ENCODE measurements at places on chromosomes 16 and 17.

DNA sequence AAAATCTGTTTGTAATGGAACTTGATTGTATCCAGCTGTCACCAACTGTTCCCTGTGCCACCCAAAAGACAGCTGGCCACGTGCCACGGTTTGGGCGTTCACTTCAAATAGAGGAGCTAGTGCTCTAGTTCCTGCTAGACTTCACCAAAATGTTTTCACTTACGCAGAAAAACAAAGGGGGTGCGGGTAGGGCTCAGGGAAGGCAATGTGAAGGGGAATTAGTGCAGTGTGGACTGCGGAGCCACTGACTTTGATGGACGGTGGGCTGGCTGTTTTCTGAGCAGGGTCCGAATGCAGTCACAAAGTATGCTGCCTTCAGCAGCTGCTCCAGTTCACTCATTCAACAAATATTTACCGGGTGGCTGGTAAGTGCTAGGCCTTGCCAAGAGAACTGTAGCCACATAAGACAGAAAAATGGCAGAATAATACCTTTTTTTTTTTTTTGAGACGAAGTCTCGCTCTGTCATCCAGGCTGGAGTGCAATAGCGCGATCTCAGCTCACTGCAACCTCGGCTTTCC lies 7.6 kb upstream of the CYTH1 start:
- DNase-seq, result no peak

DNA sequence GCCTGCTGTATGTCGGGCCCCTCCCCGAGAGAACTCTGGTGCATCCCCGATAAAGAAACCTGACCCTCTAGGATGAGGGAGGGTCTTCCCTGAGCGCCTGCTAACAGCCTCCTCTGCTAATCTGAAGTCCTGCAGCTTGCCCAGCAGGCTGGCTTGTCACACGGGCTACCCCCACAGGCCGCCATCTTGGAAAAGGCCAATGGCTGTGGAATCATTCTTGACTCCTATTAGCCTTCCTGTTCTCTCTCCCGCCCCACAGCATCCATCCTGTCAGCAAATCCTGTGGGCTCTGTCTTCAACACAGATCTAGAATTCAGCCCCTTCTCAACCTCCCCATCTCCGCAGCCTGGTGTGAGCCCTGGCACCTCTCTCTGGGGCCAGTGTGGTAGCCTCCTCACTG lies 12.0 kb downstream of the IL4R start:
- no peak for DNase-seq

GRCh38 chr16:86740906-86741799 lies 162.8 kb downstream of the FOXL1 start:
- peak; percentile 93 for DNase-seq

DNA sequence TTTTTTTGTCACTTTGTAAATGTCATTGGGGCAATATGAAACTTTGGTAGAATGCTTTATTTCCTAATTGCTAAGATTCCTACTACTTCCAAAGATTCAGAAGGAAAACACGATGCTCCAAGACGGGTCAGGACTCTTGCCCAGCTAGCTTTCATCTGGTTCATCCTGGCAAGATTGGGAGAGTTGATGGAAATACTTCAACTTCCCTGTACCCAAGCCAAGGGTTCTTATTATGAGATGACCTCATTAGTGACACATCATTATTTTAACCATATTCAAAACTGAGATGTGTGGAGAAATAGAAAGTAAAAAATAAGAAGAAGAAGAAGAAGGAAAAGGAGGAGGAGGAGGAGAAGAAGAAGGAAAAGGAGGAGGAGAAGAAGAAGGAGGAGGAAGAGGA lies 25.6 kb downstream of the SOX9 start:
- DNase-seq, result no peak

DNA sequence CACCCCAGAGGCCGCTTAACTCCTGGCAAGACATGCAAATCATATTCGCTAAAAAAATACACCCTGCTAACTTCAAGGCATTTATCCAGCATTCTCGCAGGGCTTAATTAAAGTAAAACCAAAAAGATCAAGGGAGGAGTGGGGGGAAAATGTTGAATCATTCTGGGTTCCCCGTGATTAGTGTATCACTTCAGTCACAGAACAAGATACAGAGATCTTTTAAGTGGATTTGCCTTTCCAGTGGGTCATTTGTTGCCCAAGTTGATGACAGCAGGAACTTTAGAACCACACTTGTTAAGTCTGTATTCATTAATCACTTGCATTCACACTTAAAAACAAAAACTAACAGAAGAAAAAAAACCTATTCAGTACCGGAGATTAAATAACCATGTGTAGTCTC lies 17.3 kb downstream of the CRYBA1 start:
- no peak for DNase-seq

DNA sequence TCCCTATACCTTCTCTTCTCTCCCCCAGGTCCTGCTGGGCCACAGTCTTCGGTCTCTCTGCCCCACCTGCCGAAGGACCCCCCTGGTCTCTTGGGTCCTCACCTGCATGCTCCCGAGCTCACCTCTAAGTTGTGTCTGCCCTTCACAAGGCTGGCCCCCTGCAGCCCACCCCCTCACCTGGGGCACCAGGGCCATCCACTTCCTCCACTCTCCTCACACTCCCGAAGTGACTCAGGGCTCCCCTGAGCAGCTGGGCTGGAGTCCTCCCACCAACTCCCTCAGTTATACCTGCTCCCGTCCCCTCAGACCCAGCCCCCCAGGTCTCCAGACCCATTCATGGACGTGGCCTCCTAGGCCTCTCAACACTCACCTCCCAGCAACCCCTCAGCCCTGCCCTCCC lies 822.0 kb downstream of the KCNJ18 start:
- no peak for DNase-seq

DNA sequence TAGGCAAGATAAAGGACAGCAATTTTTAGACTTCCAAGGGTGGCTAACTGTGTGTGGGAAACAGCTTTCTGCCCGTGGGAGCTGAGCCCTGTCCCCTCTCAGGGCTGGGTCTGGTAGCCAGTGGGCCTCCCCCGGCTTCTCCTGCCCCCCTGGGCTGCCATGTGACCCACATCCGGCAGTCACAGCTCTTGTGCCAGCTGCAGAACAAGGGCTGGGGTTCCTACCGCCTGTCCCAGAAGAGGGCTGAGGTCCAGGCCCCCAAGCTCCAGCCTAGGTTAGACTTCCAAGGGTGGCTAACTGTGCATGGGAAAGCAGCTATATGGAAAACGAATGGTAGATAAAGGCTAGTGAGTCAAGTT lies 6.1 kb downstream of the GAST start:
- DNase-seq, result no peak

Measured in kidney tubule cell (primary cell).